ENCODE measurements at places on chromosomes 7 and 10.

GRCh38 chr7:16656141-16656540 lies 10.2 kb downstream of the BZW2 start:
- no peak for DNase-seq

DNA sequence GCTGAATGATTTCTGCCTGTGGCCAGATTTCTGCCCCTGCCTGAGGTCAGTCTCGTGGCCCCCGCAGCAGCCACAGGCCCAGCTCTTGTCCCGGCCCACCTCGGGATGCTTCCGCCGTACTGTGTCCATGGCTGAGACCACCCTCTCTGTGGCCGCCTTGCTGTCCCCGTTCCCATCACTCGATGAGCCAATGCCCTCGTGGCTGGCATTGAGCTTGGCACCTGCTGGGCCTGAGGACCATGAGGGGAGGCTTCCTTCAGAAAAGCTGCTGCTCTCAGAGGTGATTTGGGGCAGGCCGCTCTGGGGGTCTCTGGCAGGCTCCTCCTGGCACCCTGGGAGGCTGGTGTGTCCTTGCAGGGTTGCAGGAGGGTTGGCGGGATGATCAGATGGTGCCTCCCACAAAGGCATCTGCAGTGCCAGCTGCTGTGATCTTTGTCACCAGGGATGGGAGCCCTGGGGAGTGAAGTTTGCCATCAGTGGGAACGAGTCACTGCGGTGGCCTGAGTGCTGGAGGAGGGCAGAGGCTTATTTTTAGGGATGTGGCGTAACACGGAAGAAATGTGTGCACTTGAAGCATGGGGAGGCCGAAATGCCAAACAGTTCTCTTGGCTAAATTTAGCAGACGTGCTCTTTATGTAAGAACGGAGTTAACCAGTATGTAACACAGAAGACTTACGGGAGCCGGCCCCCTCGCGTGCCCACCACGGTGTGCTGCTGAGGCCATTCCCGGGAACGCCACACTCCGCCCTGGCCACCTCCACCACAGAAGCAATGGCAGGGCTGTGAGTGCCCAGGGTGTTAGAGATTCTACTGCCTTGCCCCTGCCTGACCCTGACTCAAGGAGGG lies 47.7 kb downstream of the VIPR2 start:
- no peak for DNase-seq

DNA sequence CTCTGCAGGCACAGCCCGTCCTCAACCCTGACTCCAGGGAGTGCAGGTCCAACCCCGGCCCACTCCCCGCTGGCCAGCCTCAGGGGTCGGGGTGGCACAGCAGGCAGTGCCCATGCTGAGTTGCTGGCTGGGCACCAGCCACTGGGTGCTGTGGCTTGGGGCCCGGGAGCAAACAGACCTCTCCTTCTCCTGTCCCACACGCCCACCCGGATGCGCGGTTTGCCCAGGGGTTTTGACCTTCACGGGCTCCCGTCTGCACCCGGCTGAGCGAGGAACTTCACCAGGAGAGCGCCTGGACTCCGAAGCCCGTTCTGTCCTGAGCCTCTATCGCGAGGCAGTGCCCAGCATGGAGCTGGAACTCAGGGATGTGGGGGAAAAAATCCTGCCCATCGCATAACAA lies 2.6 kb upstream of the GRIFIN start:
- no peak for DNase-seq

DNA sequence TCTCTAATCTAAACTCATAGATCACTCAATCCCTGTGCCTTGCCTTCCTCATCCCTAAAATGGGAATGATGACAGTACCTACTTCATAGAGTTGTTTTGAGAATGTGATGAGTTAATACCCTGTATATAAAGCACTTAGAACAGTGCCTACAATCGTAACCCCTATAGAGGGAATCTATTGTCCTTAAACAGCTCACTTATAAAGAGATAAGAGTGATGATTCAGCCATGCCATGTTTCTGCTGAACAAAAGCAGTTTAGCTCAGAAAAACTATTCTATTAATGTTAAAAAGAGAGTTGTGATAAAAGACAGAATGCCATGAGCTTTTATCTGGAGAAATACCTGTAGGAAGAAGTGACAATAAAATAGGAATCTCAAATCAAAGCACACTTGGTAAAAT lies 63.6 kb downstream of the CUBN start:
- DNase-seq = no peak

Data from Ammon's horn (tissue), 1 donor.